8988T (cell line): ENCODE measurements at places on chromosomes 16 and 17.
A peak's percentile ranks its signal among the peaks of the same experiment; 100 is the strongest.

GRCh38 chr17:67050066-67050465 lies 5.7 kb downstream of the CACNG1 start:
- no peak for DNase-seq

- DNase-seq: no peak
These were observed 8.3 kb upstream of the SNF8 start for GRCh38 chr17:48952904-48953303.

GRCh38 chr17:61279476-61280145 lies 120.0 kb upstream of the TBX2 start:
- DNase-seq: no peak

DNA sequence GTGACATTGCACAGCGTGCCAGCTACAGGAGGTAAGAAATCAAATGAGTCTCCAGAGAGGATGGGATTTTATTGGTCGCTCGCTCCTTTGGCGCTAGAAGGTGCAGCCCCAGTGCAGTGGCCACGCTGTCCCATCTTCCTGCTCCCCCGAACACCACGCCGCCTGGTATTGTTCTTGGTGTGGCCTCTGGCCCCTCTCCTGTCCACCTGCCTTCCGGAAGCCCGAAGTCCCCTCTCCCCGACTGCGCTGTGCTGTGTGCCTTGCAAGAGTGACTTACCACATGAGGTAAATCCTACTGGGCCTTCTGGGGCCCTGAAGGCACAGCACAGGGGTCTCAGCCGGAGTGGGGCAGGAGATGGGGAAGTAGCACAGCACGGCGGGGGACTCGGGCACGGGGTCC lies 58.2 kb downstream of the MARCHF10 start:
- DNase-seq: no peak

GRCh38 chr16:68627951-68628425 lies 17.1 kb upstream of the CDH3 start:
- DNase-seq: no peak

- no peak for DNase-seq
These were observed 58.2 kb upstream of the STAC2 start for GRCh38 chr17:39283896-39284295.

DNA sequence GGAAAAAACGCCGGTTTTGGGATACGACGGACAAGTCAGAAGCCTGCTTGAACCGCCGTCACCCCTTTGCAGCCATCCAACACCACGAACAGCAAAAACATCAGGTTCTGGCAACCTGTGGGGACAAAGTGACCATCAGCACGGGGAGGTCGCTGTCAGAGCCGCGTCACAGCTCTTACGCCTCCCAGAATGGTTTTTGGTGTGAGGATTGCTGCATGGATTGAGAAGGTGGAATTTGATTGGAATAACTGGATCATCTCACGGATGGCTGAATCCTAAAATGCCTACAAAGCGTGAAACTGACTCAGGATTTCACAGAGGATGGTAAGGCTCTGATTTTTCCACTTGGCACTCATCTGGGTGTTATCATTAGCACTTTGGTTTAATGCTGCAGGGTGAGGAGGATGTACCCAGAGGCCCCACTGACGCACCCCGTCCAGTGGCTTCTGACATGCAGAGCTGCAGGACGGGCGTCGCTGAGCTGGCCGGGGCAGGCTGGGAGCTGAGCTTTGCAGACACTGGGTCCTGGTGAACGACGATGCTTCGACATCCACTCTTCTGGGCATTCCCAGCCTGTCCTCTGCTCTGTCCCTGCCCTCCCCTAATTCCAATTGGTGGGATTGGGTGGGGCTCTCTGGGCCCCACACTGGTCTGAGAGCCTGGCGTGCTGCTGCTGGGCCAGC lies 73.4 kb upstream of the CREBBP start:
- no peak for DNase-seq

DNA sequence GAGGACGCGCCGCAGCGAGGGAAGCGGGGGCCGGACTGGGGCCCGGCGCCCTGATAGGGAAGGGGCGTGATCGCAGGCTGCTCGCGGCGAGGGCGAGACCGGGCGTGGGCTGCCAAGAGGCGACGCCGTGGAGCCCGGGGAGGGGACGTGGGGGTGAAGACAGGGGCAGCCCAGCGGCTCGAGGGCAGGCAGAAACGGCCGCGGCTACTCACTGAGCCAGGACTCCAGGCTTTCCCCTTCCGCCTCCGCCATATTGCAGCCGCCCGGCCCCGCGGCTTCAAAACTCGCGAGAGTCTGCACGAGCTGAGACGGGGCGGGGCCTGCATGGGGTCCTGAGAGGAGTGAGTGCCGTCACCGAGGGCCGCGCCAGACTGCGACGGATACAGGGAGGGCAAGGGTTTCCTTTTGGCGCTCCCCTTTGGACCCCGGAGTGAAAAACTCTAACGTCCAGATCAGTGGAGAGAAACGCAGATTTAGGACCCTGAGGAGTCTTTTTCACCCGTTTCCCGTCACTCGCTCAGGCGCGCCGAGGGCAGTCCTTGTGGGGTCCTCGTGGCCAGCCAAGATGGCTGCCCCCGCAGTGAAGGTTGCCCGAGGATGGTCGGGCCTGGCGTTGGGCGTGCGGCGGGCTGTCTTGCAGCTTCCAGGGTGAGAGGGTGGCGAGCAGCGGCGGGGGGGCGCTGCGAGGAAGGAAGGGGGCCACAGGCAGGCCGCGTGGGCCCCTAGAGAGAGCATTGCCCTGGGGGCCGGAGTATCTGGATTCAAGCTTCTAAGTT lies at the start of the genes GGA3 and MRPS7:
TSS of gene GGA3 (minus strand) at position 271 of the 776 bp plus-strand sequence. CDS start at position 252, 19 bp downstream.
TSS of gene MRPS7 (plus strand) at position 544 of the 776 bp plus-strand sequence. CDS start at position 566, 22 bp downstream.
- peak; percentile 78 for DNase-seq
